Stimulated activated CD8-positive, alpha-beta memory T cell treated with anti-CD3 and anti-CD28 coated beads, Interleukin-15, amount 100 ng/mL, for 1 hour (primary cell): ENCODE measurements at places on chromosomes 7 and 10.

DNA sequence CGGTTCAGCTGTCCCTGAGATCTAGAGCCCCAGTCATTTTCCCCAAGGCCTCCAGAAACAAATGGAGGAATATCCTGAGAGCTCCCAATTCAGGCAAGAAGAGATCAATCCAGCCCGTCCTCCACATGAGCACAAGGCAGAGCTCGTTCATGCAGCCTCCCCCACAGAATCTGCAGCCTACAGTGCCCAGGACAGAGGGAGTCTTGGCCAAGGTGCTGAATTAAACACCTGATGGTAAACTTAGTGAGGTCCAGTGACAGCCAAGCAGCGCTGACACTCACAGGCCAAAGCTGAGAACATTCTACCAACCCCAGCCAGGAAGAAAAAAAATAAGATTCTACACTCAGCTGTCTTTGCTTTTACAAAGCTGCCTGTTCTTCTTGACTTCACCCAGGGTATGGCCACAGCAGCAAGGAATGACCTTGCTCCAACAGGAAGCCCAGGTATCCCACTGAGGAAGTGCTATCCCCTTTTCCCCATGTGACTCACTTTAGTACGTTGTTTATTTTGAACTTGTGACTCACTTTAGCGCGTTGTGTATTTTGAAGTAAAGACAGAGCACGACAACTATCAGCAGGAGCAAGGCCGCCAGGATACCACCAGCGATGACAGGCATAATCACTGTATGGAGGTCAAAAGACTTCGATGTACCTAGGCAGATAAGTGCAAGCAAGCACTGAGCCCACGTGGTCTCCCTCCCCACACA is 4.4 kb upstream of the CUZD1 start:
- no peak for DNase-seq

DNA sequence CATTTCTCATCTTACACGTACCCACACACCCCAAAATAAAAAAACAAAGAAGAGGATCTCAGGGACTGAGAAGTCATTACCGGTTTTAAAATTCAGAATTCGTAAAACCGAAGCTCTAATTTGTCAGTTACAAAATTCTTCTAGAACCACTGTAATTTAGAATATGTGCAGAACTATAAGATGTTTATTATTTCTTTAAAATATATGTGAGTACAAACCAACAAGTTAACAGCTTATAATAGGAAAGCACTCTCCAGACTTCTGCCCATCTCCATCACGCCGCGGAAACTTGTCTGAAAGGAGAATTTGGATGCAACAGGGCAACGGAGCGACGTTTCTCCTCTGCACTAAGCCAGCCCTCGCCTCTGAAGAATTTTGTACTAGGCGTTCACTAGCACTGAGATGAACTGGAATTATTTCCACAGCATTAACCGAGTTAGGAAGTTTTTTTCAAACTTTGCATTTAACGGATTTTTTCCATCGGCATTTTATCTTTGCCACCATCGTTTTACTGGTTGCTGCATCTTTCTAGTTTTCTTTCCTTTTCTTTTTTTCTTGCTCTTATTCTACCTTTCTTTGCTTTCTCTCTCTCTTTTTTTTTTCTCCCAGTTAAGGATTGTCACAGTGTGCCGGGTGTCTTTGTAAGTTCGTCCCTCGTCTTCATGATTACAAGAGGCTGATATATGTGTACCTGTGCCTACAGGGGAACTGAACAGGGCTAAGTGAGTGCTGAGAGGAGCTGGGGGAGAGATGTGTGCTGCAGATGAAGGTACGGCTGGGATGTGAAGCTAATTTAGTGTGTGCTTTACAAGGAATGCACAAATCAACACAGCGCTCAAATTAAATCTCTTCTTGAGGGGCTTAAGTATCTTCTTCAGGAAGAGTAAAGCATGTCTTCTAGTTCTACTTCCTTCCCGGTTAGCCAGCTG is 295.9 kb upstream of the NFE2L3 start:
- DNase-seq = no peak

DNA sequence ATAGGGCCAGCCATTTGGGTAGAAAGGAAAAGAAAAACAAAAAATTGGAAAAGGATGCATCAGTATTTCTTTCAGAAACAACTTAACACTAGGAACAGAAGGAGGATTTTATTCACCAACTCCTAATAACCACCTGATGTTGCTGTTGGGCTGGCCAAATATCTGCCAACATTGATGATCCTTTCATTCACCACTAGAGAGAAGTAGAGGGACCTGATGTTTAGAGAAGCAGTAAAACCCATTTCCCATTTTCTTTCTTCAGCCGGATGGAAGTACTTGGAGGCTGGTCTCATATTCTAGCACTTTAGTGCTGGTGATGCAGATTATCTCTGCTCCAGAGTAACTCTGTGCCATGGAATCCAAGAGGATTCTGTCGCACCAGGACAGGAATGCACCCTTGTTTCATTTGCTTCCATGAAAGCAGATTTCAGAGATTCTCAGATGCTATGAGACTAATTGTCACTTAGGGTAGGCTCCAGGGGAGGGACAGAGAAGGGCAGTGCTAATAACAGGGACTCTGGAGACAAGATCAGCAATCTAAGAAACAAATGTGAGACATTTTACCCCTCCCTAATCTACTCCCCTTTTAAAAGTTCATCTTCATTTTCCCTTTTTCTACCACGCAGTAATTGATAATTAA is 3.1 kb downstream of the KLLN start:
- no peak for DNase-seq

DNA sequence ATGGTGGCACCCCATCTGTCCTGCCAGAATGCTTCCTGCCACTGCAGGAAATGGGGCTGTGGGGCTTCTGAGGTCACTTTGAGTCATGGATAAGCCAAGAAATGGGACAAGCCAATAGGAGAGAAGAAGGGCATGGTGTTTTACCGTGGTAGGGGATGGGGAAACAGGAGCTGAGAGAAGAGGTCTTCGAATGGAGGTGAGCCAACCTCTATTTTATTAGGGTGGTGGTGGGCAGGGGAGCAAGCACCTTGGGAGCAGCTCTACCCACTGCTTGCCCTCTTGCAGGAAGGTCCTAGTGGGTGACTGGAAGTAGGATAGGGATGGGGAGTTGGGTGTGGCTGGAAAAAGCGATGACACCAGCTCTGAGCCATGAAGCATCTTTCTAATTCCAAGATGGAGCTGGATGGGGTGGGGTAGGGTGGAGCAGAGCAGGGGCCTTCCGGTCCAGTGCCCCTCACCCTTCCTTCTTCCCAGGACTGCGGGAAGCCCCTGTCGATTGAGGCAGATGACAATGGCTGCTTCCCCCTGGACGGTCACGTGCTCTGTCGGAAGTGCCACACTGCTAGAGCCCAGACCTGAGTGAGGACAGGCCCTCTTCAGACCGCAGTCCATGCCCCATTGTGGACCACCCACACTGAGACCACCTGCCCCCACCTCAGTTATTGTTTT is 9.1 kb downstream of the ZYX start:
- no peak for DNase-seq

GRCh38 chr10:110850099-110850498 is 21.6 kb upstream of the PDCD4 start:
- DNase-seq = no peak

DNA sequence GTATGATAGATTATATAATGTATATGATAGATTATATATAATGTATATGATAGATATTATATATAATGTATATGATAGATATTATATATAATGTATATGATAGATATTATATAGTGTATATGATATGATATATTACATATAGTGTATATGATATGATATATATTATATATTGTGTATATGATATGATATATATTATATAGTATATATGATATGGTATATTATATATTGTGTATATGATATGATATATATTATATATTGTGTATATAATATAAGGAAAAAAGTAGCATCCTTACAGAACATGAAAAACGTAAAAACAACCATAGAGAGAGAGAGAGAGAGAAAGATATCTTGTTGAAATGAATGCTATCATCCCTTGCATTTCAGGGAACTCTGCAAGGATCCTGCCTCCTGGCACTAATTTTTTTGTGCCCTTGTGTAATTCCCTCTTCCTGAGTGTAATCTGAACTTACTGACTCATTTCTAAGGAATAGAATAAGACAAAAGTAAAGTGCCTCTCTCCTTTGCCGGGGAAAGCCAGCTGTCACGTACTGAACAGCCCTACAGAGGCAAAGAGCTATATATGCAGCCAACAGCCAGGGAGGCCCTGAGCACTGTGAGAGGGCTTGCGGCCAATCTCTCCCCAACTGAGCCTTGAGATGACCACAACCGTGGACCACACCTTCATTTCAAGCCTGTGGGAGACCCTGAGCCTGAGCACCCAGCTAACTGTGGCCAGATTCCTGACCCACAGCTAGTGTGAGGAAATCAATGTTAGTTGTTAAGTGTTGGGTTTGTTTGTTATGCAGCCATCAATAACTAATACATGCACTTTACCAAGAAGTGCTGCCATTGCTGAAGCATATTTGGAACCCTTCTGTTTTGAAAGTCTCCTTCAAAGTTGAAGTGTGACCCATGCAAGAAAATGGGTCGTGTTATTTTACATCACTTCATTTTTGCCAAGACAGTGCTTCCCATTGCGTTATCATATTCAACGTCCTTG is 61.1 kb upstream of the EZH2 start:
- DNase-seq = no peak

GRCh38 chr7:77537136-77537777 is at the start of gene PTPN12:
TSS of gene PTPN12 (plus strand) at chr7:77537295. CDS start at chr7:77537547, 252 bp downstream.
- peak; percentile 12 for DNase-seq

- no peak for DNase-seq
Measured at GRCh38 chr10:82289945-82290344, 415.0 kb downstream of the NRG3 start.

- no peak for DNase-seq
Measured at GRCh38 chr10:119859420-119860258, 13.0 kb downstream of the MCMBP start.

- DNase-seq = no peak
Measured at GRCh38 chr7:37741776-37742175, 58.2 kb downstream of the GPR141 start.

- no peak for DNase-seq
Measured at GRCh38 chr7:144459635-144460034, 56.1 kb upstream of the NOBOX start.

- DNase-seq = no peak
Measured at GRCh38 chr10:45624724-45625123, 47.8 kb downstream of the ZFAND4 start.

- DNase-seq = no peak
Measured at GRCh38 chr10:30603589-30603988, 26.0 kb downstream of the LYZL2 start.

DNA sequence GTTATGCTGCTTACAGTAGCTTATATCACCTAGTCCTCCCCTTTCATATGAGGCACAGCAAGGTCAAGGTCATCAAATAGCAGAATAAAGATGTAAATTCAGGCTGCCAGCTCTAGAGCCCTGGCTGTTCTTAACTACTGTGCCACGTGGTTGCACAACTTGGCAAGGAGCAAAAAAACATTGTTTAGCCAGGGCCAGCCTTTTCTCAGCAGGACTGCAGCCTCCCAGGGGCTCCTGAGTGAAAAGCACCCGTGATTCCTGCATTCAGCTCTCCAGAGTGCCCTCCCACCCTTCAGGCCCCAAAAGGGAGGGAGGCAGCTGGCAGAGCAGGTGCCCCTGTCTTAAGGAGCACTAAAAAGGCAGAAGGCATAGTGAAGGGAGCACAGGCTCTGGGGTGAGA is 31.8 kb upstream of the TM9SF3 start:
- no peak for DNase-seq

DNA sequence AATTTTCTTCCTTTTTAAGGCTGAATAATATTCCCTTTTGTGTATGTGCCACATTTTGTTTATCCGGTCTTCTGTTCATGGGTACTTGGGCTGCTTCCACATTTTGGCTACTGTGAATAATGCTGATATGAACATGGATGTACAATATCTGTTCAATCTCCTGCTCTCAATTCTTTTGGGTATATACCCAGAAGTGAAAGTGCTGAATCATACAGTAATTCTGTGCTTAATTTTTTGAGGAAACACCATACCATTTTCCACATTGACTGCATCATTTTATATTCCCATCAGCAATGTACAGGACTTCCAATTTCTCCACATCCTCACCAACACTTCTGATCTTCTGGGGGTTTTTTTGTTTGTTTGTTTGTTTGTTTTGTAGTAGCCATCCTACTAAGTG is 135.0 kb upstream of the INHBA start:
- DNase-seq = no peak

- no peak for DNase-seq
Measured at GRCh38 chr7:148729984-148730733, 31.5 kb downstream of the CUL1 start.

DNA sequence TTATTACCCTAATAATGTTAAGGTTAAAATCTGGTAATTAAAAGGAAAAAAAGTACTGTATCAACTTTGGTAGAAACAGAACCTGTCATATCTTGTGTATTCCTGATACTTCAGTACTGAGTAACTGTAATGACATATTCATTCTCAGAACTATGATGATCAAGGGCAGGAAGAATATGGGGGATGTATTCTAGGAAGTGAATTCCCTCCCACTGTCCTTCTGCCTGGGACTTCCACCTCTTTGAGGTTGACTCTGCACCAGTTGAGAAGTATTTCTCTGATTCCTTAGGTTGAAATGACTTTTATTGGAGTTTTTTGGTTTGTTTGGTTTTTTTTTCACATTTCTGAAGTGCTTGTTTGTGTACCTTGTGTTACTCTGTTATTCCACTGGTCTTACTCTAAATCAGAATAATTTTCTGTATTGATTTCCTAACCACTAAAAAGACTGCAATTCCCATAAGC is 36.9 kb downstream of the WASL start:
- DNase-seq = no peak
